ENCODE measurements at places on chromosomes 2 and 18. TPM values are rescaled to one million over a fixed set of nuclear protein-coding genes. Genes with fewer than 3 reads are reported as not detected.
A peak's percentile ranks its signal among the peaks of the same experiment; 100 is the strongest.

Gene C1GALT1C1L
- not detected for total RNA-seq

Gene POTEE
- 0.07 TPM for total RNA-seq

Gene ATG9A
- 65.5 TPM for total RNA-seq

Gene DUSP2
- 74.9 TPM for total RNA-seq

Gene AGXT
- not detected for total RNA-seq

Gene ABCB11
- not detected for total RNA-seq

Gene SERPINB13
- total RNA-seq: not detected

Gene NT5DC4
- 10.3 TPM for total RNA-seq

Gene FSHR
- not detected for total RNA-seq

DNA sequence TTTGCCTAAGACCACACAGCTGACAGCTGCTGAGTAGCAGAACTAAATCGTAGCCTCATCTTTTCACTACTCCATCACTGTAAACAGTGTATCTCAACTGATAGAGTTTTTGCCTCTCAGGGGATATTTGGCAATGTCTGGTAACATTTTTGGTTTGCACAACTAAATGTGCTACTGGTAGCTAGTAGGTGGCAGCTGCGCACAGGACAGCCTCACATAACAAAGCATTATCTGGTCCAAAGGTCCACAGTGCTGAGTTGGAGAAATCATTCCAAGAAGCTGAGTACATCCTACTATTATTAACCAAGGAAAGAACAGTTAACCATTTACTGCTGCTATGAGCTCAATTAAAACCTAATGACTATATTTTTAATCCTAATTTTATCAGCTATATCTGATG lies 6.1 kb upstream of the CCDC102B start:
- no peak for DNase-seq
- no peak overlapping the region for H3K4me3 ChIP-seq
- H3K36me3 ChIP-seq: no peaks in the 10 kb centered on the region
- H3K27ac ChIP-seq: no peak overlapping the region

GRCh38 chr2:19932928-19933327 lies 31.1 kb upstream of the TTC32 start:
- H3K27ac ChIP-seq: no peak overlapping the region
- H3K4me1 ChIP-seq: no peaks in the 10 kb centered on the region
- H3K27me3 ChIP-seq: no peaks in the 10 kb centered on the region

DNA sequence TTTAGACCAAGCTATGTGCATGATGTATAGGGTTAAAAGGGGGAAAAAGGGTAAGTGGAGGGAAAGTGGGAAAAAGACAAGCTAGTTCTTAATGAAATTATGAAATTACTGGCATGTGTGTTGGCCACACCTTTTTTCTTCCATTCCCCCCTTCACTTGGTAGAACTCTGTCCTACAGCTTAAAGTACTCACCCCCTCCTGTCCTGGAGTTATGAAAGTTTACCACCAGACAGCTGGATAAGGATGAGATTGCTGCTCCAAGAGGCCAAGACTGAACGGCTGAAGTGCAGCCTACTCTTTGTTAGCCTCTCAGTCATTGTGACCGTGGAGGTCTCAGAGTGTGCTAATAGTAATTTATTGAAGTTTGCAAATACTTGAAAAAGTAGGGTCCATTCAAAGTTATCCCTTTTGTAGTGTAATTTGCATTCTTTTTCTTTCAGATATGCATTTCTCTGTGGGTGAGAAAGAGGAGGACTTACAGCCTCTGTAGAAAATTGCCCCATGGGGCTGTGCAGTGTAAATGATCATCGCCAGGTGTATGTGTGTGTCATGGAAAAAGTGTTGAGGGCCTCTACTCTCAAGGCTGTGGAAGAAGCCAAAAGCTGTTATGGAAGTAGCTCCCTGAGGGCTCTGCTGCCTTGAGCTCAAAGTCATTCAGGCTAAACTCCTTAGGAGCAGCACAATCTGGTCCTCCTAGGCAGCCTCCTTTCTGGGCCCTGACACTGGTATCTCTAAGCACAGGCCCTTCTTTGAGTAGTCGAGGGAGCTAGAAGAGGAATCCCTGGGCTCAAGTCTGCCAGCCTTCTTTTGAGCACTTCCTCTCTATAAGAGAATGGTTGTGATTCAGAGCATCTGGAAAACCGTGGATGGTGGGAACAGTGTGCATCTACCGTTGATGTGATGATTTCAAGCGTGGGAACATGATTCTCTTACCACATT lies 46.2 kb downstream of the LHCGR start:
- DNase-seq: no peak
- H3K4me1 ChIP-seq: no peaks in the 10 kb centered on the region
- no peaks in the 10 kb centered on the region for H3K27me3 ChIP-seq
- H3K27ac ChIP-seq: no peak overlapping the region
- H3K4me3 ChIP-seq: no peak overlapping the region

DNA sequence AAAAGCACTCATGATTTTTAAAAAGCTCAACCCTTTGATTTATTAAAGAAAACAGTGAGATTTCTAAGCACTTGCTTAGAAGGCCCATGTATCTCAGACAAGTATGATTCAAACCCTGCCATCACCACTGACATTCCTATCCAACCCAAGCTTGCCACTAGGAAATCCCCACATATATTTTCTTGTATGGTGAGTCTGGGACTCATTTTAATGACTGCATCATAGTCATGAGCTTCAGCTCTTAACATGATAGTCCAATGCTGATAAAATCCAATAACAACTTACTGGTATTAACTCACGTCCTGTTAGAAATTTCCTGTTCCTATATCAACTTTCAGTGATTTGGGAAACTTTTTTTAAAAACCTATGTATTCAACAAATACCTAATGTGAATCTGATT lies 39.4 kb upstream of the NCKAP5 start:
- DNase-seq: no peak
- H3K27ac ChIP-seq: no peak overlapping the region
- H3K4me1 ChIP-seq: no peaks in the 10 kb centered on the region
- H3K4me3 ChIP-seq: no peak overlapping the region
- no peaks in the 10 kb centered on the region for H3K27me3 ChIP-seq

DNA sequence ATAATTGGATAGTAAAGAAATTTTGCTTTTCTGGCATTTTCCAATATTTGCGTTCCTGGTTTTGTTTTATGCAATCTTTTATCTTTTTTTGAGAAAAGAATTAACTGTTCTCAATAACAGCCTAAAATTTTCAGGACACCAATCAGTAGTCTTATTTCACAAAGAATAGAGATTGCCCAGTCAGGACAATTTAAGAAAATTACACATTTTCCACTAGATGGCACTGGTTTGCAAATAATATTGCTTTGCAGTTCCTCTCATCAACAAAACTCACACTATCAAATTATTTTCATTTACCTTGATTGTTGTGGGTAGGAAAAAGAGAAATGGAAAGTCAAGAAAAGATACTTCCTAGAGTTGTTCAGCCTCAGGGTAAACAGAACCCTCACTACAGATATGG lies 2.4 kb upstream of the RBM45 start:
- DNase-seq: peak; percentile 39
- H3K27me3 ChIP-seq: no peaks in the 10 kb centered on the region
- H3K36me3 ChIP-seq: no peaks in the 10 kb centered on the region
- peaks cover 12% of the 10 kb centered on the region for H3K4me1 ChIP-seq

DNA sequence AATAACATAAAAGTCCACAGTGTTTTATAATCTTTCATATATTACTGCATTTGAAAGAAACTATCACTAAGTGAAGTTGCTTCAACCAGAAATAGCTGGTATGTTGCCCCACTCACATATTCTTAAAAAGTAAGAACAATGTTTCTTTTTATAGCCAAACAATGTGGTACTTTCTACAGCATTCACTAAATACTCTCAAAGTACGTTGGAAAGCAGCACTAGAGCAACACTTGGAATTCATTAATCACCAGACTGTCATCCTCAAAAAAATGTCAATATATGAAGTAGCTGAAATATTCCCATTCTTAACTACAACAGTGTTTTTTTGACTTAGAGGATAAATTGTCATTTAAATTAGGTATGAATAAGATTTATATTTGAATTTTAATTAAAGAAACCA lies 32.8 kb downstream of the COBLL1 start:
- H3K27me3 ChIP-seq: no peaks in the 10 kb centered on the region
- no peak for DNase-seq
- H3K4me1 ChIP-seq: no peaks in the 10 kb centered on the region
- H3K4me3 ChIP-seq: no peak overlapping the region

- no peak overlapping the region for H3K27ac ChIP-seq
- H3K4me3 ChIP-seq: no peak overlapping the region
- no peaks in the 10 kb centered on the region for H3K27me3 ChIP-seq
- H3K4me1 ChIP-seq: peaks cover 23% of the 10 kb centered on the region
- no peak for DNase-seq
- H3K36me3 ChIP-seq: no peaks in the 10 kb centered on the region
These were observed 46.6 kb upstream of the SERTAD2 start for GRCh38 chr2:64700133-64700809.

DNA sequence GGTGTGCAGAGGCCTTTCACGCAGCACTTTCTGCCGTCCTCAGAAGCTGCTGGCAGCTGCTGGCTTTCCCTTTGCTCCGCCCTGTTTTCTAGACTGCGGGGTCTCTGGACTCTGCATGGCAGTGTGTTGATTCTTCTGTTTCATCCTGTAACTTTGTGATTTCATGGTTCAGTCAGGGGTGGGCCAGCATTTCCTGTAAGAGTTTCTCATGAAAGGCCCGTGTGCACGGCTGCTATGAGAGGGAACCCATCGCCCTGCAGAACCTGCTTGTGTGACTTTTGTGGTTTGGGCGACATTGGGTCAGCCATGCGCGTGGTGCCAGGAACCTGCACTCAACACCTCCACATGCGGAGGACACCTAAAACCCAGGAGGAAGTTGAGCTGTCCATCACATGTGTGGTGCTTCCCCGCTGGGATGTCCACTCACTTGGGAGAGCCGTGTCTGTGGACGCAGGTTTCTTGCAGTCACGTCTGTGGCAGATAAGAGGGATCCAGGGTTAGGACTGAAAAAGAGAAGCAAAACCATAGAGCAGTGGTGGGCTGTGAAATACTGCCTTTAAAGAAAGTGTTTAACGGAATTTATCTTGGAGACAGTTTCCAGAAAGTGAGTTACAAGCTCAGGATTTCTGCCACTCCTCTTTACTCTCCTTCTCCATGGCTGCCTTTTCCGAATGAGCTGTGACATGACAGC lies 167.3 kb upstream of the ALKAL2 start:
- peak; percentile 54 for DNase-seq
- H3K27ac ChIP-seq: peak overlapping the region; percentile 7
- H3K27me3 ChIP-seq: no peaks in the 10 kb centered on the region
- H3K4me3 ChIP-seq: peak overlapping the region; percentile 42

GRCh38 chr2:100822587-100823248 lies 2.8 kb downstream of the NPAS2 start:
- H3K4me1 ChIP-seq: no peaks in the 10 kb centered on the region
- no peak overlapping the region for H3K27ac ChIP-seq
- no peak overlapping the region for H3K4me3 ChIP-seq
- H3K27me3 ChIP-seq: no peaks in the 10 kb centered on the region
- no peak for DNase-seq
- no peaks in the 10 kb centered on the region for H3K36me3 ChIP-seq

DNA sequence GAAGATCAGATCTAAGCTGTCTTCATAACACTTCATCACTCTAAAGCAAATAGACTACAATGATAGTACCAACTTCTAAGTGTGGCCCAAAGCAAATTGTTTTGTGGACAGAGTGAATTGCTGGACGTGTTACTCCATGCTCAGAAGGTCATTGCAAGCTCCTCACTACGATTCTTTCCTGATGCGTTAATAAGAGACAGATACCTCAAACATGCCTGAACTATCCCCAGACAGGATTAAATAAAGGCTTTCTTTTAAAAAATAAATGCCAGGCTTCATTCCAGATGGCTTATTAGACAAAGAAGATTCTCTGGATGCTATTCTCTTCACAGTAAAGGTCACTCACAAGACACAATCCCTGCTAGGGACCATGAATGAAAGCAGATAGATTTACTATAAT lies 621.2 kb downstream of the DCDC2C start:
- no peak overlapping the region for H3K27ac ChIP-seq
- H3K4me1 ChIP-seq: no peaks in the 10 kb centered on the region
- H3K27me3 ChIP-seq: no peaks in the 10 kb centered on the region
- no peak overlapping the region for H3K4me3 ChIP-seq
- no peak for DNase-seq

GRCh38 chr2:148565272-148565894 lies 79.2 kb upstream of the EPC2 start:
- H3K27me3 ChIP-seq: no peaks in the 10 kb centered on the region
- H3K27ac ChIP-seq: no peak overlapping the region
- no peaks in the 10 kb centered on the region for H3K36me3 ChIP-seq
- no peaks in the 10 kb centered on the region for H3K4me1 ChIP-seq
- no peak overlapping the region for H3K4me3 ChIP-seq

DNA sequence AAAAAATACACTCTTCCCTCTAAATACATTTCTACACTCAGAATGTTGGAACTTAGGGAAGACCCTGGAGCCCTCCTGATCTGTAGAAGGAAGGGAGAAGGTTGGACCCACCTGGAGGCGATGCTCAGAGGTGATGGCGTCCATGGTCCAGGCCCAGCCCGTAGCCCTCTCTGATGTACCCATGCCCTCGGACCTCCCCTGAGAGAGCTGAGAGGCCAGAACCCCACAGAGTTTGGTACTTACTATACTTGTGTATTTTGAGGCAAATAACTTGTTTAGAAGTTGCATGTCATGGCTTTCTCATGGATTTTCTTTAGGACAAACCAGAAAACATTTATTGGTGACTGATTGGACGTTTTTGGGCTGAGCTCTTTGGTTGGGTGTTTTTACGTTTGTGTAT lies 10.5 kb downstream of the CTDP1 start:
- H3K27me3 ChIP-seq: no peaks in the 10 kb centered on the region
- no peaks in the 10 kb centered on the region for H3K4me1 ChIP-seq
- H3K36me3 ChIP-seq: no peaks in the 10 kb centered on the region
- no peak overlapping the region for H3K4me3 ChIP-seq
- no peak overlapping the region for H3K27ac ChIP-seq
- no peak for DNase-seq

GRCh38 chr18:46320297-46320696 lies 216.1 kb downstream of the HAUS1 start:
- DNase-seq: no peak
- H3K27ac ChIP-seq: no peak overlapping the region
- H3K4me3 ChIP-seq: no peak overlapping the region

GRCh38 chr2:232842689-232843088 lies 27.4 kb upstream of the SNORC start:
- H3K4me1 ChIP-seq: peaks cover 22% of the 10 kb centered on the region
- H3K36me3 ChIP-seq: peaks cover 72% of the 10 kb centered on the region
- H3K27me3 ChIP-seq: no peaks in the 10 kb centered on the region
- H3K27ac ChIP-seq: no peak overlapping the region

DNA sequence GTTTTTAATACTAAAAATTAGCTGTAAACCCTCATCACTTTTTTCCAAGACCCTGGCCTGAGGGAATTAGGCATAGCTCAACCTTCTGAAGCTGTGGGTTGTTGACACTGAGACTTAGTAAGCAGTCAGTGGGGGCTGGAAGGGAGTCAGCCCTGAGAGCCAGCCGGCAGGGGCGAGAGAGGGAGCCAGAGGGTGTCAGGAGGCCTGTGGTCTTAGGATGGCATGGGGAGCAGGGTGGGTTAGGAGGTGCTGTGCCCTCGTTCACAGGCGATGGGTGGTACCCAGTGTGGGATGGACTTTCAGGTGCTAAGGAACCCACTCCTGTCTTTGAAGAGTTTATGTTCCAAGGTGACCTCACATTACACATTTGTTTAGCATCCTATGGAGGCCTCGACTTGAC lies 49.3 kb downstream of the IL1RL2 start:
- no peak for DNase-seq
- H3K4me3 ChIP-seq: no peak overlapping the region
- H3K27me3 ChIP-seq: no peaks in the 10 kb centered on the region
- H3K36me3 ChIP-seq: no peaks in the 10 kb centered on the region
- peaks cover 16% of the 10 kb centered on the region for H3K4me1 ChIP-seq
- no peak overlapping the region for H3K27ac ChIP-seq
